ENCODE measurements at places on chromosomes 16 and 17.
A peak's percentile ranks its signal among the peaks of the same experiment; 100 is the strongest.

- no peak for DNase-seq
These were observed 10.8 kb upstream of the TLCD3B start for GRCh38 chr16:30041841-30042240.

DNA sequence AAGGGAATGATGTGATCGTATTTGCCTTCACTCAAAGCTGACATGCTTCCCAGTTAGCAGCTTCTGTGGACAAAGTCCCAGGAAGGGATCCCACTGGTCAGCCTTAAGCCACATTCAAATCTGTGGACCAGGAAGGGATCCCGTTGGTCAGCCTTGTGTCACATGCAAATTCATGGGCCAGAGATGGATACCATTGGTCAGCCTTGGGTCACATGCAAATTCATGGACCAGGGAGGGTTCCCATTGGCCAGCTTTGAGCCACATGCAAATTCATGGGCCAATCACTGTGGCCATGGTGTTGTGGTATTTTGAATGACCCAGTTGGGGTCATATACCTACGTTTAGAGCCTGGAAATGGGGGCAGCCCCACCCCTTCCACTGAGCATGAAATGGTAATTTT, 201.6 kb downstream of the HS3ST4 start:
- DNase-seq, result no peak

DNA sequence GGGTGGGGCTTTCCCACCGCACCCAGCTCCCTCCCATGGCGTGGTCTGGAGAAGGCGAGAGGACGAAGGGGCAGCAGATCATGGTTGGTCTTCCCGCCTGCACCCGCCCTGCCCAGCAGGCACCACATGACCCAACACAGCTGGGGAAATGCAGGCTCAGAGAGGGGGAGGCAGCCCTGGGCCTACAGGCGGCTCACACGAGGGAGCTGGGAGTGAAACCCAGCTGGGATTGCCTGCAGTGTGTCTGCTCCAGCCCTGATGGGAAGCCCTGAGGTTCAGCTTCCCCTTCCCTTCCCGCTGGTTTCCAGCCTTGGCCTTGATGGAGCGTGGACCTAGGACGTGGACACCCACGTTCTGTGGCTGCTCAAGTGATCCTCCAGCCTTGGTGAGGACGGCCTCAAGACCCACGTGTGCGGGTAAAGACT, 20.0 kb upstream of the PABPN1L start:
- no peak for DNase-seq

GRCh38 chr17:54191261-54191660, 368.5 kb downstream of the KIF2B start:
- no peak for DNase-seq

DNA sequence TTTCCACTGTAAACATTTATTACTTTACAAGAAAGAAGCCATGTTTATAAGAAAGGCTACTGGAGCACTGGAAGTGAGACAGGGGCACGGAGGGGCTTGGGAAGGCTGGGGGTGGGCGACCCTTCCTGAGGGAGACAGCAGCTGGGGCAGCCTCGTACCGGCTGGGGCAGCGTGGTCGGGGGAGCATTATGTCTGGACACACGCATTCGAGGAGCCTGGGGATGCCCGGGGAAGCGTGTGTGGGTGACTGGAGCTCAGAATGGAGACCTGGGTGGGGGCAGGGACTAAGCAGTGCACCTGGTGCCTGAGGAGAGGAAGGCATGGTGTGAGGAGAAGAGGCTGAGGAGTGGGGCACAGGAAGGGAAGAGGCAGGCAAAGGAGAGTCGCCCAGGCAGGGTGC, 64.5 kb downstream of the SRCIN1 start:
- DNase-seq, result no peak

DNA sequence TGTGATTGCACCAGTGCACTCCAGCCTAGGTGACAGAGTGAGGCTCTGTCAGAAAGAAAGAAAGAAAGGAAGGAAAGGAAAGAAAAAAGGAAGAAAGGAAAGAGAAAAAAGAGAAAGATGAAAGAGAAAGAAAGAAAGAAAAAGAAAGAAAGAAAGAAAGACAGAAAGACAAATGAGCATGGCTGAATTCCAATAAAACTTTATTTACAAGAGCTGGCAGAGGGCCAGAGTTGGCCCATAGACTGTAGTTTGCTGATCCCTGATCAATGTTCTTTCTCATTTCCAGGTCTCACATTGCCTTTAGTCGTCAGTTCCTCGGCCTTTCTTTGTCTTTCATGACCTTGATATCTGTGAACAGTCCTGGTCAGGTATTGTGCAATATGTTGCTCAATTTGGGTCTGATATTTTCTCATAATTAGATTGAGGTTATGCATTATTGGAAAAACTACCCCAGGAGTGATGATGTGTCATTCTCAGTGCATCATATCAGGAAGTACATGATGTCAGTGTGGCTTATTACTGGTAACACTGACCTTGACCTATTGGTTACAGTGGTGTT, 68.5 kb upstream of the MED9 start:
- no peak for DNase-seq

DNA sequence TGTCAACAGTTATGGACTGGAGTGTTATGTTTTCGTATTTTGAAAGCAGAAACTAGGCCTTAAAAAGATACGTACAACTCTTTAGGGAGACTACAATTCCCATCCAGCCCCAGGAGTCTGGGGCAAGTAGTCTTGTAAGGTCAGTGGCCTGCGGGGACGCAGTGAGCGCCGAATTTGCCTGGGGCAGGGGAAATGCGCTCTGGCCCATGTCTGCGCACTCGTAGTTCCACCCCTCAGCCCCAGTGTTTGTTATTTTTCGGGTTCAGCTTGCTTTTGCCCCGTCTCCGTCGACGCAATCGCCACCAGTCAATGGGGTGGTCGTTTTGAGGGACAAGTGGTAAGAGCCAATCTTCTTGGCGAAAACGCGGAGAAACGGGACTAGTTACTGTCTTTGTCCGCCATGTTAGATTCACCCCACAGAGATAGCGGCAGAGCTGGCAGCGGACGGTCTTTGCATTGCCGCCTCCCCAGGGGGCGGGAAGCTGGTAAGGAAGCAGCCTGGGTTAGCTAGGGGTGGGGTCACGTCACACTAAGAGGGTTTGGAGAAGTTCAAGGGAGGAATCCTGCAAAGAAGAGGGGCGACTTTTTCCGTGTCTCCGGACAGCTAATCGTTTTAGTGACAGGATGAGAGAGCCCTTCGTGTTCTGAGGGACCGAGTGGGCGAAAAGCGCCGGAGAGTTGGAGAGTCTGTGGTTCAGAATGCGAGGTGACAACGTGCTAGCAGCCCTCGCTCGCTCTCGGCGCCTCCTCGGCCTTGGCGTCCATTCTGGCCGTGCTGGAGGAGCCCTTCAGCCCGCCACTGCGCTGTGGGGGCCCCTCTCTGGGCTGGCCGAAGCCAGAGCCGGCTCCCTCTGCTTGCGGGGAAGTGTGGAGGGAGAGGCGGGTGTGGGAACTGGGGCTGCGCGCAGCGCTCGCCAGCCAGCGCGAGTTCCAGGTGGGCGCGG, 1.1 kb upstream of the BRCA1 start:
- DNase-seq, result no peak

DNA sequence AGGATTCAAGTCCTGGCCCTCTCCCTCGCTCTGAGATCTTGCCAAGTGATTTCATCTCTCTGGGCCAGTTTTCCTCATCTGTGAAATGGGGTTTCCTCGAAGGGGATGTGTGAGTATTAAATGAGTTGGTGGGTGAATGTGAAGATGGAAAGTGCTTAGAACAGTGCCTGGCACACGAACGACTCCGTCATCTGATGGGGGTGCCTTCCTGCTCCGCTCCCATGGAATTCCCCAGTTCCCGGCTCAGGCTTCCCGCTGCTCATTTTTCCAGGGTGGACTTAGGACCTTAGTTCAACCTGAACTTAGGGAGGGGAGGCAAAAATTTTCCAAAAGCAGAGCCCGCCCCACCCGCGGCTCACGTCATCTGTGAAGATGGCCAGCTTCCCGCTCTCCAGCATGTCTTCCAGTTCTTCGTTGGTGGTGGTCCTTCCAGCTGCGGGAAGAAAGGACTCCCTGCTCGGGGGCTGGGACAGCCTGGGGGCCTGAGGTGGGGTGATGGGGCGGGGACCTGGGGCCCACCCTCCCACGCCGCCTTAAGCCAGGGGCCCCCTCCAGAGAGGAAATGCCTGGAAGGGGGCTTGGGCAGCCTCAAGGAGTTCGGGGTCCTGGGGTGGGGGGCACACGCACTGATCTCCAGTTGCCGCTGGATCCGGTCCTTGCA, 11.4 kb downstream of the HSD3B7 start:
- no peak for DNase-seq

DNA sequence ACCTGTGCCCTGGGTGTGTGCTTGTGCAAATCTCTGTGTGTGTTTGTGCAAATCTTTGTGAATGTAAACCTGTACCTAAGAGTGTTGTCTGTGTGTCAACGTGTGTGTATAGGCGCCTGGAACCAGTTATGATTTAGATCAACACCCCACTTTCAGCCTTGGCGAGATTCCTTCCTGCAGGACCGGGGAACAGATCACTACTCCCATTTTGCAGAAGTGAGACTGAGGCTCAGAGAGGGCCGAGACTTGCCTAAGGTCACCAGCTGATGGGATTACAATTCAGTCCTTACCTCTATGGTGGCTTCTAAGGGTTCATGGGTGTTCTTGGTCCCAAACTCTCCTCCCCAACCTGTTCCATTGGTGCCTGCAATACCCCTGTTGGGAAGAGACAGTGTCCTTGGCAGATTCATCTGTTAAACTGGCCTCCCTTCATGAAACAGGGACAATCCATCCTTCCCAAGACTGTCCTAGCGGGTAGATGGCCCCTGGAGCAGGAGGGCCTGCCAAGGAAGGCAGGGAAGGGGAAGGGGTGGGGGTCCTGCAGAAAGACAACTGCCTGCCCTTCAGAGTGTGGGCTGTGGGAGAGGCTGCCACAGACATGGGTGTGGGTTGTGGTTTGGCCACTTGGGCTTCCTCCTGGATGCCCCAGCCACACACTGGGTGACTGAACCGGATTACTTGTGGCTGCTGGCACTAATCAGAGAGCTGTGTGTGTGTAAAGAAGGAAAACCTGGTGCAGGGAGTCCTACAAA, 6.9 kb upstream of the MAPK7 start:
- DNase-seq, result peak; percentile 6

DNA sequence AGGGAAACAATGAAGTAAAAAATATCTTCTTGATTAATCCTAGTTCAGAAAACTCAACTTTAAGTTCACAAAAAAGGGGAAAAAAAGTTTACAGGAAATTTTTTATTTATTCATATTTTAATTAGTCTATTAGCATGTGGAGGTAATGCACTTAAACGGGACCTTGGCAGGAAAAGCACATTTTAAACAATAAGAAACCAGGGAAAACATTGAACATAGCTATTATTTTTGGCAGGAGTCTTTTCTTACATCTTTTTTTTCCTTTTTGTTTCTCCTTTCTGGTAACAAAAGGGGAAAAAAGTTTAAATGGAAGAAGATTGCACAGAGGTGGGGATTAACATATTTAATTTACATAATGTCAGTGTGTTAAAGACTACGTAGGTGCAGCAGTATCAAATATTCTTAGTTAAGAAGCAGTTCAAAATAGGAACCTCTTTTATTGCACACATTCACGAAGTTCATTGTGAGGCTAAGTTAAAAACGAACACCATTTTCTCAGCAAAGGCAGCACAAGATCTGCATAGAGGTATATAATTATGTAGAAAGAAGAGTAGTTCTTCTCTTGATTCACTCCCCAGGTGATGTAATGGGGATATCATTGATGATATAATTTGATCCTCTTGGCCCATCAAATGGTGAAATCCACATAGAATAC, 940.5 kb downstream of the CDH11 start:
- no peak for DNase-seq

DNA sequence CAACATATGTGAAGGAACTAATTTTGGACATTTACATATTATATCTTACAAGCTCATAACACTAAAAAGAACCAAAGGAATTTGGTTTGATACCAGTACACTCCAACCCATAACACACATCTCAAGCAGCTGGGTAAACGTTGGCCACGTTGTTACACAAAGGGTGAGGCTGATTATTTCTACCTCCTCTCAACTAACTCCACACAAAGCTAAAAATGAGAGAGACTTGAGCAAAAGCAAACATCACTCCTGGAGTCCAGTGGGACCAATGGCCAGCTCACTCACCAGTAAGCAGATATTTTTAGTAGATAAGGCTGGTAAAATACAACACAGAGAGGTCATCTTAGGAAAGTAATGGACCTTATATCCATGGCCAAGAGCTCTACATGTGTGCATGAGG, 207.6 kb downstream of the MRTFB start:
- DNase-seq, result no peak

- DNase-seq, result no peak
These were observed 12.0 kb downstream of the USP36 start for GRCh38 chr17:78828470-78829185.

DNA sequence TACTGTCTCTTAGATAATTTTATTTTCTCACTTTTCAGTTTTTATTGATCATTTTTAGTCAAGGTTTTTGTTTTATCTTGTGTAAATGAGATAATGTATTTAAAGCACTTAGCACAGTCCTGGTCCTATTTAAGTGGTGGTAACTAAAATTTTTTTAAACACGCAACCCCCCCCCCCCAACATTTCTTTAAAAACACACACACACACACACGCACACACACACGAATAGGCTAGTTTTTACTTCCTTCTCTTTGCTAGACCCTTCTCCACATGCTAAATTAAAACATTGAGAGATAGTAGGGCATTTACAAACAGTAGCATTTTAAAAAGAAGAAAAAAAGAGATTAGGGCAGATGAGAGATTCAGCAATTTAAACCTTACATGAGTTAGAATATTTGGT, 5.0 kb downstream of the NFATC3 start:
- DNase-seq, result no peak

GRCh38 chr16:69031877-69032301, 73.6 kb upstream of the HAS3 start:
- no peak for DNase-seq

DNA sequence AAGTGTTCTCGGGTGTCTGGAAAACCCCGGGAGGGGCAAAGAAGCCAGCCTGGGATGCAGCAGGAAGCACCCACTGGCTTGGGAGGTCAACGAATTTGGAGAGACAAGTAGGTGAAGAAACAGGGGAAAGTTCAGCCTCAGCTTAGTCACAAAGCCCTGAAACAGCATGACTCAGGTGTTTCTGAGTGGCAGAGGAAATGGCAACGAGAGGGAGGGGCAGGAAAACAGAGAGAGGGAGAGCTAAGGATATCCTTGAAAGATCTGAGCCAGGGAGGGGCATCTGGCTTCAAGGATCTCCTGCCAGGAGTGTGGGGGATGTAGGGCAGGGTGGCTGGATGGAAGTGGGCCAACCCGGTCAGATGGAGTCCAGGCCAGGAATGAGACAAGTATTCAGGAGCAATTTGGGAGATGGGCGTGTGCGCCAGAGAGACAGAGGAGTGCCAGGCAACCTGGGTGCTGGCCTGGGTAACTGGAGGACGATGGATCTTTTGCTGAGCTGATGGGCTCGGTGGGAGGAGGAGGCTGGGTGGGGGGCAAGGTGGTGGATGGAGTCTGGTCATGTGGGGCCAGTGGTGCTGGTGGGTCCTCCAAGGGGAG, 27.2 kb downstream of the ABCC3 start:
- DNase-seq, result no peak

- peak; percentile 64 for DNase-seq
These were observed 20.8 kb downstream of the NPRL3 start for GRCh38 chr16:117379-118365.

Measured in T-helper 2 cell (primary cell).